ENCODE measurements at places on chromosomes 11 and 22. TPM values are rescaled to one million over a fixed set of nuclear protein-coding genes. Genes with fewer than 3 reads are reported as not detected.

Gene LRRC4C
- not detected for total RNA-seq

DNA sequence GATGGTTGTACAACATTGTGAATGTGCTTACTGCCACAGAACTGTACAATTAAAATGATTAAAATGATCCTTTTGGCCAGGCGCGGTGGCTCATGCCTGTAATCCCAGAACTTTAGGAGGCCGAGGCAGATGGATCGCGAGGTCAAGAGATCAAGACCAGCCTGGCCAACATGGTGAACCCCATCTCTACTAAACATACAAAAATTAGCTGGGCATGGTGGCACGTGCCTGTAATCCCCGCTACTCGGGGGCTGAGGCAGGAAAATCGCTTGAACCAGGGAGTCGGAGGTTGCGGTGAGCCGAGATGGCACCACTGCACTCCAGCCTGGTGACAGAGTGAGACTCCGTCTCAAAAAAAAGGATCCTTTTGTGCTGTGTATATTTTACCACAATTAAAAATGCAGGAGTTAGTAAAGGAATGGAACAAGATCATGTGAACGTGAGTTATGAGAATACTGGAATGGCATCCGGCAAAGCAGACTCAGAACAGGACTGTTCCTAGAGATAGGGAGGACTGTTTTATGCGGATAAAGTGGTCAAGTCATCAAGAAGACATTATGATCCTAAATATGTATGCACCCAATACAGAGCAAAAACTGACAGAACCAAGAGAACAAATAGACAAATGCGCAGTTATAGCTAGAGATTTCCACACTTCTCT, 58.0 kb upstream of the CLDN5 start:
- DNase-seq: no peak

- no peak for DNase-seq
These were observed 76.6 kb downstream of the WT1 start for GRCh38 chr11:32358729-32359128.

DNA sequence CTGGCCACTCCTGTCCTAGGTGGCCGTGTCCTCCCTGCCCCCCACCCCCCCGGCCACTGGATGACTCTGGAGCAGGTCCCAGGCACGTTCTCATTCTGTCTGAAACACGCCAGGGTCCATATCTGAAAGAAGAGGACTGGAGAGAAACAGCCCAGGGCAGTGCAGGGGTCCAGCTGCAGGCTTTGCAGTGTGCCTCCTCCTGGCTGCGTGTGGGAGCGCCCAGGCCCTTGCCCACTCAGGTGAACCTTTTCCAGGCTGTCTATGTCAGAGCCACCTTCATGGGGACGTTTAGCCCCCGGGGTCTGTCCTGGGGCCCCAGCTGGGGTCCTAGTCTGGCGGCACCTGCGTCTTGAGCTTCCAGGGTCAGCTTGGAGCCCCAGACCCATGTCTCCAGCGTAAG, 15.6 kb downstream of the GRAMD4 start:
- no peak for DNase-seq

Data from activated T-helper 2 cell treated with anti-CD3 and anti-CD28 coated beads, Interferon-gamma antibody, Interleukin-2, Interleukin-4, amounts not matched to agents 10 μg/mL and 5 μg/mL and 100 μg/mL, durations not matched to agents 14 hours and 24 hours and 36 hours (primary cell).